ENCODE measurements at places on chromosomes 2 and 18.

GRCh38 chr2:54444503-54444902, 11.6 kb upstream of the SPTBN1 start:
- no peak for DNase-seq

DNA sequence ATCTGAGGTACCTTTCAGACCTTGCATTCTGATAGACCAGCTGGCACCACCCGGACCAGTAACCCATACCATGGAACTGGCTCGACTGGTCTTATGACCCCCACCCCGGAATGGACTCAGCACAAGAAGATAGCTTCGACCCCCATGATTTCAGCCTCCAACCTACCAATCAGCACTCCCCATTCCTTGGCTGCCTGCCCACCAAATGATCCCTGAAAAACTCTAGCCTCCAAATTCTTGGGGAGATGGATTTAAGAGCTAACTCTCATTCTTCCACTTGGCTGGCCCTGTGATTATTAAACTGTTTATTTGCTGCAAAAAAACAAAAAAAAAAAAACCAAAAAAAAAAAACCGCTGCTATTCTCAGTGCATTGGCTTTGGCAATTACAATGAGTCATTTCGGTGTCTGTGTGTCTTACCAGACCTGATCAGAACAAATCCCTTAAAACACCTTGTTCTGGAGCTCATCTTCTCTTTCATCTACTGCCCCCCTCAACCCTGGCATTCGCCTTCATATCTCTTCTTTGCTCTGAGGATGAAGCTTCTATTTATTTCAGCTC, 60.1 kb upstream of the KIF5C start:
- DNase-seq: no peak

DNA sequence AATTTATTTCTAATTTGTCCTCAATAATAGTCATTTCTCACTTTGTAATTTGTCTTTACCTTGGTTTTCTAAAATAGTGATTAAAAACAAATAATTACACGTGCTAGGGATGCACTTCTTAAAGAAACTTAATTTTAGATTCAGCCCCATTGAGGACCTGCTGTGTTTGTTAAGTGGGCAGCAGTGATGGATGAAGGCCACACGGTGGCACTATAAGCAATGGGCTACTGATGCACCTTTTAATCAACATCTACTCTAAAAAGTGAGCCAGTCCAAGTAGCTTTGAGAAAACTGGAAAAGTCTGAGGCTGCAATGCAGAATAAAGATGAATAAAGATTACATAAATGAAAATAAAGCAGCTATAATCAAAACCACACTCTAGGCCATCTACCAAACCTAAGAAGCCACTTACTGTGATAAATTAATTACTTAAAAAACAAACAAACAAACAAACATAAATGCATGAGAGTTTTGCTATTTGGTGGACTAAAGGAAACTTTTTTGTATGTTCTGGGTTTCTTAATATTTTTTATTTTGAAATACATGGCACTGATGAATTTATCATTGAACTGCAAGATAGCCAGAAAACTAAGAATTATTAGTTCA, 89.3 kb downstream of the PDE11A start:
- peak; percentile 35 for DNase-seq

DNA sequence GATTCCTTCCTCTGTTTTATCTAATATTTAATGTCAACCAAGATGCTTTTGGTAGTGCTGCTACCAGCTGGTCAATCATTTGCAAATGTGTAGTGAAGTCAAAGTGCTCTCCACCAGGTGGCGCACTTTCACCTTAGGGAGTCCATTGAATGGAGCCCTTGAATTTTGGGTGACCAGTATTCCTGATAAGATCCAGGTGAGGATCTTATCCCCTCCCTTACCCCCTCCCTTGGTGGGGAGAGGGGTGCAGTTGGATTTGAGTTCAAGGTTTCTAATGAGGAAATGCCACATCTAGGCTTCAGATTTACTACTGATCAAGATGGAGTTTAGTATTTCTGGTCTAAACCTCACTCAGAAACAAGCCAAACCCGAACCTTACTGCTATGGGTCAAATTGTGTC, 12.0 kb upstream of the E2F6 start:
- DNase-seq: peak; percentile 96

DNA sequence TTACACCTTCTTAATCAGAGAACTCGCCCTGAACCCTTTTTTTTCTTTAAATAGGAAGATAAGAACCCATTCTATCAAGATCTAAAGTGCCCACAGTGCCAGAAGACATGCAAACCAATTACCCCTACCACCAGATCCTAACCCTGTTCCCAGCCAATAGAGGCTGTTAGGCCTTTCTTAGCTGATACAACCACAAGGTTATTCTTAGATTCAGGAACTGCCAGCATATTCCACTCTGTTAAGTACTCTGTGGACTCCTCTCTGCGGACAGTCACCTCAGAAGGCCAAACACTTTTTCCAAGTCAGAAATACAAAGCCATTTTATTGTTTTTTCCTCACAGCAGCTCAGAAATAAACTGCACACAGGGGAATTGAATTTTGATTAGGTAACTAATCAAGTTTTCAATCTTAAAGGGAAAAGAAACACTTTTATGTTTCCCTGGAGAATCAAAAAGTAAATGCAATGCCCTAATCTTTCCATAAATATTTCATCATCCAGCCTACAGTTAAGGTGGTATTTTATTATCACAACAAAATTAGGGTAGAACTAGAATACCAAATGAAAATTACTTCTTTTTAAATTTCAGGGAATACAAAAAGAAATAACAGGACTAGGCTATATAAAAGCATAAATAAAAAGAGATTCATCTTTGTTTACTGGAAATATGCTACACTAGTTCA, 111.4 kb downstream of the NBAS start:
- no peak for DNase-seq

DNA sequence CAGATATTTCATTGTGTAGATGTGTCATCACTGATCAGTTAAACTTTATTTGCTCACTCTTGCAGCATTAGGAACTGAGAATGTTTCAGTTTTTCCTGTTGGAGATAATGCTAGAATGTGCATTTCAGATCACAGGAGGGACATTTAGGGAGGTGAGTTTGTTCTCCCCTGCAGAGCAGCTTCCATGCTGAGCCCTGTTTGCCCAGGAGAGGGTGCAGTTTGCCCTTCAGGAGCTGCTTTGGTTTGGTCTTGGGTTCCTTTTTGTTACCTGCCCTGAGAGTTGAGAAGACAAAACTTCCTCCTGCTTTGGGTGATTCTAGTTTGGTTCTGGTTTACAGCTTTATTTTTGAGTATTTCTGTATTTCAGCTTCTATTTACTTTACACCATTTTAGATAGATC, 49.9 kb downstream of the DGKD start:
- DNase-seq: peak; percentile 51

DNA sequence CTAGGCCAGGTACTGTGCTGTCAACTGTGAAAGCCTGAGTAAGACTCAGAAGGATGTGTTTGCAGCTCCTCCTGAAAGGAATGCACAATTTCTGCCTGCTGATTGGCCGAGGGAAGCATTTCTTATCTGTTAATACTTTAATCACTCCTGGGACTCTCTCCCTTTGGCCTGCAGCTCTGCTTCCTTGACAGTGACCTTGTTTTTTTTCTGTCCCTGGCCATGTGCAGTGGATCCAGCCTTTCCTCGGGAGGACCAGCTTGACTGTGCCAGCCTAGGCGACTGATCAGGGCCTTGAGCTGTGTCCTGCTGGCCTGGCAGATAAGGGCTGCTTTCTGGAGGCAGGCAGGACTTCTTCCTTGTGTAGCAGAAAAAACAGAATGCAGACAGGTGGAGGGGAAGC, 10.0 kb downstream of the RNF144A start:
- no peak for DNase-seq

DNA sequence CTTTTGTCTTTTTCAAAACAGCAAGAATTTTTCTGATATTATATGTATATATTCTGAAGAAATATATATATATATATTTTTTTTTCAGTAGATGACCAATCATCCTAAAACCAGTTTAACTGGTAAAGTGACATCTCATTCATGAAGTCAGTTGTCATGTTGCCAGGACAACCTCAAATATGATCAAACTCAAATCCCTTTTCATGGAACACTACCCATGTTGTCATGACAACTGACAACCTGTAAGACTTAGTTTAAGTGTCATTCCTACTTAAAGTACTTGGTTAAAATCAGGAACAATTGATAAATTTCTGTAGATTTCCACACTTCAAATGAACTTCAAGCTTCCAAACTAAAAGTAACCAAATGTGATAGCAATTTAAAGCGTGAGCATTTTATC, 101.8 kb upstream of the ERBB4 start:
- no peak for DNase-seq

- no peak for DNase-seq
Observed at GRCh38 chr2:16785149-16785548, 119.5 kb upstream of the CYRIA start.

DNA sequence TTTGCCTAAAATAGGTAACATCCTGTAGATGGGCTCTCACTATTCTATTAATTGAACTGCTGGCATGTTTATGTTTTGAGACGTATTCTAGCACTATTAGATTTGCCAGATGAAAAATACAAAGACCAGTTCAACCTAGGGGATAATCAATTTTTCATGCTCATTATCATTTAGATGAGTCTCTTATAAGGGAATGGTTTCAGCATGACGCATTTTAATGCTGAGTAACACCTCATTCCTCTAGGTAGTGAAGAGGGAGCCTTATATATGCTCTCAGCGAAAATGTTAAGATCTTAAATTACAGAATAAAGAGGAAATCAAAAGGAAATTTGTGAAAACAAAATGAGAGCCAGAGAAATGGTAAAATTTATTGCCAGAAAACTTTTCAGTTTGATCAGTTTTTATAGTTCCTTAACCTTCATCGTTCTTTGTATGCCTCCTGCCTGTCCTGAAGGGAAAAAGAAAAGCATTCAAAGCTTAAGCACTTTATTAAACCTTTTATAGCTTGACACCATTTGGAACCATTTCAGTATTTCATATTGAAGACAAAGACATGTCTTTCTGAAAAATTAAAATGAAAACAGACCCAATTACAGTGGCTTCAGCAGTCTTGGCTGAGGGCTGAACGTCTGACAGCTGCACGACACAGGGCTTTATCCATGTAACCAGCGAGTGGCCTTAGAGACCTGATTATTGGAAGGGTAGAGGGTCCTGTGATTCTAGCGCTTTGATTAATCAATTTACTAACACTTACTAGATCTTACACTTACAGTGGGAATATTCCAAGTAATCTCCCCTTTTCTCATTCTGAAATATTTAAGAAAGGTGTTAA, 112.8 kb downstream of the ADCYAP1 start:
- no peak for DNase-seq

- DNase-seq: peak; percentile 67
Observed at GRCh38 chr2:176106581-176107539, at the start of gene HOXD11. TSS of gene HOXD11 (plus strand) at chr2:176107280. CDS start at chr2:176107356, 76 bp downstream.

- DNase-seq: no peak
Observed at GRCh38 chr2:123693836-123694235, 331.3 kb upstream of the CNTNAP5 start.

DNA sequence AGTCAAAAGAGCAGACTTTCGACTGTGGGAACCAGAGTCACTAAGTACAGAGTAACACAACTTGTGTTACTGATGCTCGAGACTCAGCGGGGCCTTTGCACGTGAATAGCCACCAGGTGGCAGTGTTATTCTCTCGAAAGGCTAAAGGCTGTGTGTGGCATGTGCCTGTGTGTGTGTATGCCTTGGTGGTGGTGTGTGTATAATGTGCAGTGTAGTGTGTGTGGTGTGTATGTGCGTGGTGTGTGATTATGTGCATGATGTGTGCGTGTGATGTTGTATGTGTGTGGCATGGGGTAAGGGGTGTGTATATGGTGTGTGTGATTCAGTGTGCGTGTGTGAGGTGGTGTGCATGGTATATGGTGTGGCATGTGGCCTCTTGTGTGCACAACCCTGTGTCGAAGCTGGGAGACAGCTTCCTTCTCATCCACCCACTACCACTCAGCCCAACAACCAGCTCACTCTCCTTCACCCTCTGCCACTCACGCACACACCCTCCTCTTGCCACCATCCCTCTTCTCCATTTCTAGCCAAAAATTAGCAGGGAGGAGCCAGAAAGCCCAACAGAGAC, 83.0 kb upstream of the ZNF532 start:
- DNase-seq: peak; percentile 86

GRCh38 chr2:151549191-151549590, 139.5 kb downstream of the RIF1 start:
- no peak for DNase-seq

DNA sequence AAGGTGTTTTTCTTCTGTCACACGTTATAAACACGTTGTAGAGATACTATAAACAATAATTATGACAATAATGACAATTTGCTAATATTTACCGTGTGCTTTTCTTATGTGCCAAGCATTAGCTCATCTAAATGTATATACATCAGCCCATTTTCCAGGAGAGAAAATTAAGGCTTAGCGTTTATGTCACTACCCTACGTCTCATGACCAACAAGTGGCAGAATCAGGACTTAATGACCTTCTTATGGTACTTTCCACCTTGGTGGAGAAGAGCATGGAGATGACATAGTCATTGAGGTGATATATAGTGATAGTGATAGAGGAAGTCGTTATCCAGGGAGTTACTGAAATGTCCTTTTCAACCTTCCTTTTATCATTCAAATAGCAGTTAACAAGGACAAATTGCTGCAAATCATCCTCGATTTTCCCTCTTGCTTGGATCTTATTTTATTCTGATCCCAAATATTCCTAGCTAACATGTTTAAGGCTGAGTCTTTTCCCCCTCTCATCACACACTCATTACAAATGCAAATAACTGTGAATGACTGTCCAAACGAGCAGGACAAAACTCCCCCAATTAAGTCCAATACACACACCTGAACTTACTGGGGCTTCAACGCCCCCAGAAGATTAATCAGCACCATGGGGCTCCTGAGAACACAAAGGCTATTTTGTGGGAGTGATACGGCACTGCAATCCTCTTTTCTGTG, 27.3 kb downstream of the SPRED2 start:
- DNase-seq: no peak

- no peak for DNase-seq
Observed at GRCh38 chr2:24970483-24971285, 1.1 kb downstream of the DNAJC27 start.

DNA sequence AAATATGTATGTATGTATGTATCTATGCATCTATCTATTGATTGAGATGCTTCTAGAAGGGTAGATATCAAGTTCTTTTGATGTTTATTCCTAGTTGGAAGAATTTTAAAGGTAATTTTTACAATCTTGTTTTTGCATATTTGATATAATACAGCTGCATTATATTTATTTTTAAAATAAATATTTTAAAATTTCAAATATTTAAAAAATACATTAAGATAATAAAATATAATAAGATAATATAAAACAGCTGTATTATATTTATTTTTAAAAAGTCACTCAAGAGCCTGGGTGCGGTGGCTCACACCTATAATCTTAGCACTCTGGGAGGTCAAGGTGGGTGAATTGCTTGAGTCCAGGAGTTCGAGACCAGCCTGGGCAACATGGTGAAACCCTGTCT, 92.5 kb downstream of the LIPG start:
- DNase-seq: no peak

DNA sequence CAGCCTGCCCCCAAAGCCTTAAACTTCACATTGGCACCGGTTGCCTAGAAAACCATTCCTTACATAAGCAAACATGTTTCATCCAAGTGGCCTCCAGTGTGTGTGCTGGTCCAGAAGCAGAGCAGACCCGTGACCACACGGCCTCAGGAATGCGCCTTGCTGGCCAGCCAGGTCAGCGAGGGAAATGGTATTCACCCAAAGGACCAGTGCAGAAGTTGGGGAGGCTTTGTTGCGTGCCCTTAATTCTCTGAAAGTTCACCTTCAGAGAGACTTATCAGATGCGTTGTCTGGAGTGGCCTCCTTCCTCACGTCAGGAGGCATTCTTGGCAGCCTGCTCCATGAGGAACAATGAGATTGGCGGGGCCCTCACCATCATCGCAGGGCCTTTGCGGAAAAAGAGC, 25.9 kb downstream of the NRP2 start:
- DNase-seq: no peak
